ENCODE measurements at places on chromosomes 1 and 21. TPM values are rescaled to one million over a fixed set of nuclear protein-coding genes. Genes with fewer than 3 reads are reported as not detected.

GRCh38 chr1:56295949-56296929 lies 283.1 kb downstream of the PLPP3 start:
- DNase-seq: no peak

DNA sequence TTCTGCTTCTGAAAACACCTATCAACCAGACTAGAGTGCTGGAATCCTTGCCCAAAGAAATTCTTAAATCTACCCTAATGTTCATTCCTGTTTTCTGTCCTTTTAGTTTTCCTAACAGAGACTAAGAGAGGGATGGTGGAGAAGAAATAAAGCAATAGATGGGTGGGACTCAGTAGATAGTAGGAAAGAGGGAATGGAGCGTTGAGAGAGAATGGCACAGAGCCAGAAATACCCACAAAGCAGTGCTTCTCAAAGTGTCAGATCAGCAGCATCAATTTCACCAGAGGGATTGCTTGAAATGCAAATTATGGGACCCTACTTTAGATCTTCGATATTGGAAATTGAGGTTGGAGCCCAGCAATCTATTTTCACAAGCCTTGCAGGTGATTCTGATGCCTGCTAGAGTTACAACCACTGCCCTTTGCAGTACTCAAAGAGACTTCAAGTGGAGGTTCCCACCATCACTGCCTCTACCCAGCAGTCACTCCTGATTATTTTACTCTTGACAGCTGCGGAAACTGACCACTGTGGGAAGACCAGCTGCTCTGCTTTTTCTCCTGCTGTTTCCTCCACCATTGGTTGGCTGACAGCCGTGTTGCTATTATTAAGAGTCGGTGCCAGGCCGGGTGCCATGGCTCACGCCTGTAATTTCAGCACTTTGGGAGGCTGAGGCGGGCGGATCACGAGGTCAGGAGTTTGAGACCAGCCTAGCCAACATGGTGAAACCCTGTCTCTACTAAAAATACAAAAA lies 11.4 kb upstream of the PRPF3 start:
- DNase-seq: no peak

GRCh38 chr1:108028841-108029388 lies 63.9 kb upstream of the VAV3 start:
- DNase-seq: no peak

Gene AMY2B
- 38.0 TPM for total RNA-seq

Gene C1orf226
- 11.8 TPM for total RNA-seq

DNA sequence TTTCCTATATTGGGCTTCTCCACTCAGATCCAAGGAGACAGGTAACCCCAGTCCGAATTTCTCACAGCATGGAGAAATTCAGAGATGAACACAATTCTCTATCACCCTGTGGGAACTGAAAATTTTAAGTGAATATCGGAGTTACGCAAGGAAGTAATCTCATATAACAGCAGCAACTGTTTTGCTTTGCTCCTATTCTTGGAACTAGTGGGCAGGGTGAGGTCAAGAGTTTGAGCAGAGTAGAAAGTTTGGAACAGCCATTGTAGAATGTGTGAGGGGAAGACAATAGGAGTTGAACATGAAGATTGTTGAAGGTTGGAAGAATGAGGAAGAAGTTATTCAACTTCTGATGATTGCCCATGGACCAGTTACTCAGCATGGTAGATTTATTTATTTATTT lies 24.3 kb upstream of the SLC35D1 start:
- no peak for DNase-seq

GRCh38 chr1:1337793-1338147 lies 6.7 kb downstream of the TAS1R3 start:
- no peak for DNase-seq

GRCh38 chr1:95496773-95497172 lies 262.8 kb downstream of the RWDD3 start:
- no peak for DNase-seq

DNA sequence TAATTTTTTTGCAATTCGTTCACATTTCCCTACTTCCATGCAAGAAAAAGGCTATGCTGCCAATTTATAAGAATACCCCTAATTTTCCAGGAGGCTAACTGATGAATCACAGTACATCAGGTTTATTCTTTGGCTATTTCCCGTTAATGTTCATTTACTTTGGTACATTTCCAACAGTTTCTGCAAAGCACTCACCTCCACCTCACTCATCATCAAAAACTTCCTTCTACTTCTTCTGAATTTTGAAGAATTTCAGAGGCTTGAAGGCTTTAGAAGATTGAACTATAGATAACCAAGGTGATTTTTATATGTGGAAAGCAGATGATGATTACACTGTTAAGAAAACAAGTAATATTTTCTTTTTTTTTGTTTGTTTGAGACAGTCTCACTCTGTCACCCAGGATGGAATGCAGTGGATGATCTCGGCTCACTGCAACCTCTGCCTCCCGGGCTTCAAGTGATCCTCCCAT lies 60.5 kb upstream of the HP1BP3 start:
- no peak for DNase-seq

Gene SPRR2A
- 0.96 TPM for total RNA-seq

DNA sequence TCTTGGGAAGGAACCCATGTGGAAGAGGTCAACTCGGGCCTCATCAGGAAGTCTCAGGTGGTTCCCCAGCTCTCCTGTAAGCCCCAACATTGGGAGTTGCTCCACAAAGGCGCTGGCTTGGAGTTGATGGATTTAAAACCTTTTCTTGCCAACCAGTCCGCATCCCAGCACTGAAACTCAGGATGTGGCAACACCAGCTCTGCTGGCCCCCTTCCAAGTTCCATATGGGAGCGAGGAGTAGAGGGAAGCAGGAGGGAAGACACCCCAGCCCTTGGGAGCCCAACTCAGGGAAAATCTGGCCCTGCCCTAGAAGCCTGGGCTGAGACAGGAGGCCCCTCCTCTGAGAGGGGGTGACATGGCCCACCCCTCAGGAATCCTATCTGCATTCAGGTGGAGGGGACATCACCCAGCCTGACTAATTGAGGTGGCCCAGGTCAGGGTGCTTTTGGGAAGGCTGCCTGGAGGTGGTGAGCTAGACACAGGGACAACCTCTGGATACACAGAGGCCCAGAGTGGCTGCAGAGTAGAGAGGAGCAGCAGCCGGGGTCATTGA lies 33.1 kb upstream of the DMBX1 start:
- no peak for DNase-seq

DNA sequence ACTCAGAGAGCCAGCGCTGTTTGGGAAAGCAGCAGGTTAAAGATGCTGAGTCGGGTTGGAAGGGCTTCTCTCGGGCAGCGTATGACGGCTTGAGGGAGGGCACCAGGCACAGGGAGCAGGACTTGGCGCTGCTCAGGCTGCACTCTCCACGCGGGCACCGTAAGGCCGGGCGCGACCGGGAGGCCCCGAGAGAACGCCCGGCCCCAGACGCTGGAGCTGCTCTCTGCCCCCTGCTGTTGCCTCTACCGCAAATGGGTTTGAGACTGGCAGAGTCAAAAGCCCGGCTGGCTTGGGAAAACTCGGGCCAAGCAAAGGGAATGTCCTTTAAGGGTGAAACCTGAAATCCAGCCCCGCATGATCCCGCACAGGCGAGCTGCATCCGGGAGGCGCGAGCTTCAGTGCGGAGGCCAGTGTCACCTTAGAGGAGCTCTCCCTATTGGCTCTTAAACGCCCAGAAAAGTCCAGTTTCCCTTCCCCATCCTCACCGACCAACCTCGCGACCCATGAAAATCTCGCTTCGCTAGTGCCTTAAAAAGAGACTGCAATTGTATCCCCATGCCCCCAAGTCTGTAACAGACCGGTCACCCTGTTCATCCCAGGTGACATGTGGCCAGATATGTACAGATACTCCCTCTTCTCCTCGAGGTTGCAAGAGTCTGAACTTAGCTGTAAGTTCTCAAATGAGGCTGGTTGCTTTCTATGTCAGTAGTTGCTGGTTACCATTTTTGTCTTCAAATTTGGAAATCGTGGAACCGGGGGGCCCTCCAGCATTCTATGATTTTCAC lies 1.1 kb downstream of the PRRX1 start:
- peak; percentile 52 for DNase-seq
